Stimulated activated CD4-positive, alpha-beta T cell treated with anti-CD3 and anti-CD28 coated beads, TNF-alpha, amount 100 ng/mL, for 4 hours (primary cell): ENCODE measurements at places on chromosomes 7 and 10.

DNA sequence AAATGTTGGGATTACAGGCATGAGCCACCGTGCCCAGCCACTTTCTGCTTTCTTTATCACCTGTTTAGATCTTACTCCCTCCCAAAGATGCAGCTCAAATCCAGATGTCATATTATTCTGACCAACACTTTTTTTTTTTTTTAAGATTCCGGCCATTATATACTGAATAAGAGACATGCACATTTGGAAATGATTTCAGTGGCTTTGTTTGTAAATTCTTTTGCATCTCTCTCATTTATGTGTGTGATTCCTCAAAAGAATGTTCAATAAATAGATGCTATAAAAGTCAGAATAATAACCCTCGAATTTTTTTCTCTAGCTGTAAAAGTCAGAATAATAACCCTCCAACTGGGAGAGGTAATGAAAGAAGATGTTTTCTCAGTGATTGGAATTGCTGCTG, 25.4 kb downstream of the HECW1 start:
- no peak for DNase-seq

DNA sequence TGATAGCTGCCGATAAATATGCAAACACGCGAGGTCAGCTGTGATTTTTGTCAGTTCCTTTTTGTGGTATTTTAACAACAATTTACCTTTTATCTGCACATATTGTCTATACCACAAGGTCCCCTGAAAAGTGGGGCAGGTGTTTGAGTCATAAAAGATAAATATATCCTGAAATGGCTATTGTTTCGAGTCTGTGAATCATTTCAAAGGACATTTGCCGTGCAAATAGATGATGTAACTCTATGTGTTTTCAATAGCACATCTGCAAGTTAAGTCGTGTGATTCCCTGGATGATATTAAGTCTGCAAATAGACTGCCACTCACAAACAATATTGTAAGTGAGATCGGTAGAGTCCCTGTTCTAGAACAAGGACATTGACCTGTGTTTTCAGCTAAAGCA, 193.0 kb upstream of the PITRM1 start:
- DNase-seq: no peak

GRCh38 chr10:61140765-61141392, 196.9 kb upstream of the RHOBTB1 start:
- DNase-seq: no peak

DNA sequence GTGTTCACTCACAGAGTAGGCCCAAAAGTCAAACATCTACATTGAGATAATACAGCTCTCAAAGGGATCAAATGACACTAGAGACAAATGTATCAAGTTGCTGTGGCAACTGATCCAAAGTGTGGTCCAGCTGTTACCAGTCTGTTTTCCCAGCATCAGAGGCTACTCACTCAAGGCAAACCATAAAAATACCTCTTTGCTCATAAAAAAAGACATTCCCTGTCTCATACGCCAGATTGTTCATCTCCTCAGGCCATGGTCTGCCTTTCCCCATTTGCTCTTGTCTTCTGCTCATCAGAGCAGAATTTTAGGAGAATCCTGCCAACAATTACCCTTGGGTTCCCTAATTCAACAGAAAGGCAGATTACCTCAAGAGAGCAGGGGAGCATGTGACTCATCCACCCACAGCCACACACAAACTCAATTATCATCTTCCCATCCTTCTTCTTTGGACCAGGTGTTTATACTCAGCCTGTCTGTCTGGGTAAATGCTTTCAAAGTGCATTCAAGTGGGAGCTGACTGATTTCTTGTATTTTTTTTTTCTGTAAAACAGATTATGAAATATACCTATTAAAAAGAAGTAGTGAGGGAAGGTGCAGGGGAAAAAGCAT, 226.5 kb upstream of the HPS1 start:
- no peak for DNase-seq

- DNase-seq: no peak
Observed at GRCh38 chr7:137992550-137993394, 9.1 kb downstream of the CREB3L2 start.

GRCh38 chr10:85048644-85049043, 720.3 kb downstream of the CCSER2 start:
- DNase-seq: no peak

DNA sequence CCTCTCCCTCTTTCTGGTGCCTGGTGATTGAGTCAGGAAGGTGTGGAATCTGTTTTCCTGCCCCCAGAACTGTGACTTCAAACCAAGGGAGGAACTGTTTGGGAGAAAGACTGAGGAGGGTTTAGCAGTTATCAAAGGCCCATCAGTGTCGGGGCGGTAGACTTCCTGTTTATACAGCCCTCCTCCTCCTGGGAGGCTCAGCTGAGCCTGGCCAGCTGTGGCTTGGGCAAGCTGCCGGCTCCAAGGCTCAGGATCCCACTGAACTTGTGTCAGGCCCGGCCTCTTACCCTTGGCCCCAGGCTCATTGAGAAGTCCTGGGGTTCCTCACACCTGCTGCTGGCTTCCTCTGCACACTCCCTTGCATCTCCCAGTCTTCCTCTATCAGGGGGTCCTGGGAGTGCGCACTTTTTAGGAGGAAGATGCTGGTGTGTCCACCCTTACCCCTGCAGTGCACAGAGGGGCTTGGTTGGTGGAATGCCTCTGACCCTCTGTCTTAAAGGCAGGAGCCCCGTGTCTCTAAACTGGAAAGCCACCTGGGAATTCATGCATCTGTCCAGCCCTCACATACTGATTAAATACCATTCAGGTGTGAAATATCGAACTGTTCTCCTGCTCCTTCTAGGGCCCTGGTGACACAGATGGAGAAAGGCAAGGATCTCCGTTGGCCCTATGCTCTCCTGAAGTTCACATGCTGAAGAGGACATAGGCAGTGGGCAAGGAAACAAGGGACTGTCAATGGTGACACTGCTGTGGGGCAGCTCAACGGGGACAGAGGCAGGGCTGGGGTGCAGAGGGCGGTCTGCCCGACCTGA, 32.4 kb downstream of the CXCL12 start:
- DNase-seq: no peak

- no peak for DNase-seq
Observed at GRCh38 chr10:37488792-37489657, 363.6 kb downstream of the ANKRD30A start.

GRCh38 chr10:18142151-18142550, 1.9 kb downstream of the CACNB2 start:
- DNase-seq: no peak

DNA sequence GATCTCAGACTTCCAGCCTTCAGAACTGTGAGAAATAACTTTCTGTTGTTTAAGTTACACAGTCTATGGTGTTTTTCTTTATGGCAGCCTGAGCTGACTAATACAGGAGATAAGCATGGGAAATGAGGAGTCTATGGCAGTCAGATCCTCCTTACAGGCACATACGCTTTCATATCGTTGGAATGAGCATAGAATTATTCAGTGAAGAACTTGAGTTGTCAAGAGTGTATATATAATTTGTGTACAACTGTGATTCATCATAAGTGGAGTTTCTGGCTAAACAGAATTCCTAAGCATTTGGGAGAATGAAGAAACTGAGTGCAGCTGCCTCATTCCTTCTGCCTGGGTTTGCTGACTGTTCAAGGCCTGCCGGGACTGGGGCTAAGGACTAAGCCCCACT, 516.7 kb downstream of the ADRA2A start:
- no peak for DNase-seq

DNA sequence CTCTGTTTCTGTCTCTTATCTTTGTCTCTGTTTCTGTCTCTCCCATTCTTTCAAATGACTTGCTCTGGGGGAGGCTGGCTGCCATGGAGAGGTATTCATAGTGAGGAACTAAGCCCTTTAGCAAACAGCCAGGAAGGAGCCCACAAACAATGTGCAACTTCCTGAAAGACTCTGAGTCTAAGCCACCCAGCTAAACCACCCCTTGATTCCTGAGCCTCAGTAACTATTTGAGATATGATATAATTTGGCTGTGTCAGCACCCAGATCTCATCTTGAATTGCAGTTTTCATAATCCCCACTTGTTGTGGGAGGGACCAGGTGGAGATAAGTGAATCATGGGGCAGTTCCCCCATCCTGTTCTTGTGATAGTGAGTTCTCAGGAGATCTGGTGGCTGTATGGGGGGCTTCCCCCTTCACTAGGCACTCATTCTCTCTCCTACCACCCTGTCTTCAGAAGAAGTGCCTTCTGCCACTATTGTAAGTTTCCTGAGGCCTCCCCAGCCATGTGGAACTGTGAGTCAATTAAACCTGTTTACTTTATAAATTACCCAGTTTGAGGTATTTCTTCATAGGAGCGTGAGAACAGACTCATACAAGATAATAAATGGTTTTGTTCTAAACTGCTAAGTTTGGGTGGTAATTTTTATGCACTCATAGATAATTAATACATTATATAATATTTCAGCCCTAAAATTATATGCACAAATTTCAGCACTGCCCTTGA, 121.2 kb upstream of the FOXP2 start:
- no peak for DNase-seq

DNA sequence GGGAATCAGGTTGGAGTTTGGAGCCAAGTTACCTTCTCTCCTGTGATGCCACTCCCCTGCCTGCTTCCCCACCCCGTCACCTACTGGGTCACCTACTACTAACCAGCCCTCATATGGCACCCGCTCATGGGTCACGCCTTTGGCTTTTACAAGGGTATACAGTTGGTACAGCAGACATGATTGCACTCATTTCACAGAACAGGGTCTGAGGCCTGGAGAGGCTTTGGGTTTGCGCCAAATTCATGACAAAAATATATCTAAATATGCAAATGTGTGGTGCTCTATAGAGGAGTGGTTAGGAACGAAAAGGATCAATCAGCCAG, 10.7 kb downstream of the CRYGN start:
- no peak for DNase-seq

DNA sequence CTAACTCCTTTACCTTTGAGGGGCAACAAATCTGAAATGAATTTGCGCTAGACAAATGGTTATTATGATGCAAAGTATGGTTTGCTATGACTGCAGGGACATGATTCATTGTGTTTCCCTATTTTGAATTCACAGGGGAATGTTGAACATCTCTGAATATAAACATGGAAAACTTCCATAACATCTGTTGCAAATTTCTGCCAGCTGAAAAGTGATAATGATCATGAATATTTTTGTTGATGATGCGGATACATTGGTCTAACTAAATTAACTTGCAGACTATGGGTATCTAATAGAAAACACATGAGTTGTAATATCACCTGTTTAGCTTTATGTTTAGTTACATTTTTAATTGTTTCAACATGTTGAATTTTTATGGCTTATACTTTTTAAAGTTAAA, 1325.5 kb downstream of the REEP3 start:
- DNase-seq: no peak

GRCh38 chr7:16989811-16990413, 108.1 kb upstream of the AGR3 start:
- DNase-seq: no peak

DNA sequence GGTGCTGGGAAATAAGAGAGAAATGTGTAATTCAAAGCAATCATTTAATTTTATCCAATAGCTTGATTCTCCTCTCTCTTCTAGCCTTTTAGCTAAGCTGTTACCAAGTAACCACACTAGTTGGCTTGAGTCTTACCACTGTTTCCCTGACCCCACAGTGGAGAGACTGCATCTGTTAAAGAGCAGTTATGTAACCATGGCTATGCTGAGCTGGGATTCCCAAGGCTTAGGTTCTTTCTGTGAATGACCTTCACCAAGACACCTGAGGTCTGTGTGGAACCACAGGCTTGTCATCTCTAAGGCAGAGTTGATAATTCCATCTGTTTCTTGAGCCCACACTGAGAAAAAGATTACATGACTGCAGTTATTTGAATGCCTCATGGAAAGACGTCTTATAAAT, 47.7 kb upstream of the ATRNL1 start:
- no peak for DNase-seq

DNA sequence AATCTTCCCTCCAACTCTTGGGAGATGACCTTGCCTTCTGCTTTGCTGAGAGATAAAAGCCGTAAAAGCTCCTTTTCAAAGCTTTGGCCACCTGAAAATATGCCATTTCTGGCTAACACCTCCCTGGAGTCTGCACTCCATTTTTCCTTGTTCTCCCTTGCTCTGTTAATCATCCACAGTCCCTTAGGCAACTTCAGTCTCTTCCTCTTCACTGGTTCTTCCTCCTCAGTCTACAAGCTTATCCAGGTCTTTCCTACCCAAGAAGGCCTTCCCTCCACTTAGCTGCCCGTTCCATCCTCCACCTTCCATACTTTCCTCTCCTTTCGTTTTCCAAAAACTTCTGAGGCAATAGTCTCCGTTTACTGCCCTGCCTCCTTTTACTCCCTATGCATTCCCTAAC, 30.5 kb downstream of the PAX2 start:
- no peak for DNase-seq

DNA sequence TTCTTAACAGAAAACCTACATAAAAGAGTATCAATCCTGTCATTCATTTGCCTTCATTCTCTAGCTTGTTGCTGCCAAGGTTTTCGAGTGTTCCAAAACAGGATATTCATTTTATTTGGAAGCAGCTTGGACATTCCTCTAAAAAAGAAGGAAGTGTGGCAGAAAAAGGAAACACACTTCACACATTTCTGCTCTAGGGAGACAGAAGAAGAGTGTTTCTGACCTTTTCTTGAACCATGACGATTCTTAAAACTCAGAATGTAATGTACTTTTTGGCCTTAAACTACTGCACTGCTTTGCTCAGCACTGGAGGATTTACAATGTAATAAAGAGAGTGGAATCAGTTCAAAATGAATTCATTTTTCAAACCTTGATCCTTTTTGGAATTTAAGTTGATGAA, 81.3 kb downstream of the SEMA3A start:
- DNase-seq: no peak

GRCh38 chr7:27130540-27131389, at the start of gene HOXA4:
Gene HOXA4, minus strand, starts transcription at chr7:27130757. Its CDS starts 24 bp downstream, at chr7:27130733.
- DNase-seq: peak; percentile 46

DNA sequence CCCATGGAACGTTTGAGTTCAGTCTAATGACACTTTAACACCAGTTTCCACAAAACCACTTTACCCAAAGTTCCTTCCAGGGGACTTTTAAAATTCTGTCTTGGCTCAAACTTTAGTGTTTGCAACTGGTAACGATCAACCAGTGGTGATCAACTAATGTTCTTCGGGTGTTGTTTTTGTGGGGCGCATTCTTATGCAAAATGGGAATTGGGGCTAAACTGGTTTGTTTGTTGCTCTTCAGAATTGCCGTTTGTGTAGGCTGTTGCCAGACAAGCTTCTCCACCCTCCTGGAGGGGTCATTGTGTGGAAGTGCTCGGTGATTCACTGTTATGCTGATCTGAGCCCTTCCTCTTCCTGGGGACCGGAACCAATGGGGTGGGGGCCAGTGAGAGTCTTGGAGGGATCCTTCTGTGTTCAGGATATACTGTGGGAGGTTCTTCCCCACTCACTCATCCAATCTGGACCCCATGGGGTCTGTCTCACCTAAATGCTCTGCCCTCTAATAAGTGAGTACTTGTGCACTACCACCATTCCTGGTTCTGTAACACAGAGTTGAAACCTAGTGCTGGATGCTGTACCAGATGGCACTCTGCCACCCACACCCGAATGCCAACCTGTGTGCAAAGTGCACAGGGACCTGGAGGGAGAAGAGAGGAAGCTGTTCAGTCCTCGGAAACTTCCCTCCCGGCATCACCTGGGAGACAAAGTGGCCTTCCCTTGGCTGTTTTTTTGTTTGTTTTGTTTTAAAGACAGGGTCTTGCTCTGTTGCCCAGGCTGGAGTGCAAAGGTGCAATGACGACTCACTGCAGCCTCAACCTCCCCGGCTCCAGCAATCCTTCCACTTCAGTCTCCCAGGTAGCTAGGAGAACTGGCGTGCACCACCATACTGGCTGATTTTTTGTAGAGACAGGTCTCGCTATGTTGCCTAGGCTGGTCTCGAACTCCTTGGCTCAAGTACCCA, 2.1 kb downstream of the NFE2L3 start:
- no peak for DNase-seq

- no peak for DNase-seq
Observed at GRCh38 chr7:150446288-150446938, 4.0 kb upstream of the GIMAP8 start.
